ENCODE measurements at places on chromosomes 4 and X.

GRCh38 chrX:103356130-103356798, at the start of gene TCEAL9:
Gene TCEAL9, plus strand, starts transcription at chrX:103356506. Its CDS starts 1,179 bp downstream, at chrX:103357685.
- H3K4me3 ChIP-seq, result no peak within 1 kb of the TSS
- H3K36me3 ChIP-seq, result no peaks in the 10 kb centered on the region
- H3K4me1 ChIP-seq, result peaks cover 8% of the 10 kb centered on the region

- no peak overlapping the region for H3K27ac ChIP-seq
- no peaks in the 10 kb centered on the region for H3K27me3 ChIP-seq
Measured at GRCh38 chr4:48175328-48175727, 41.3 kb upstream of the TXK start.

DNA sequence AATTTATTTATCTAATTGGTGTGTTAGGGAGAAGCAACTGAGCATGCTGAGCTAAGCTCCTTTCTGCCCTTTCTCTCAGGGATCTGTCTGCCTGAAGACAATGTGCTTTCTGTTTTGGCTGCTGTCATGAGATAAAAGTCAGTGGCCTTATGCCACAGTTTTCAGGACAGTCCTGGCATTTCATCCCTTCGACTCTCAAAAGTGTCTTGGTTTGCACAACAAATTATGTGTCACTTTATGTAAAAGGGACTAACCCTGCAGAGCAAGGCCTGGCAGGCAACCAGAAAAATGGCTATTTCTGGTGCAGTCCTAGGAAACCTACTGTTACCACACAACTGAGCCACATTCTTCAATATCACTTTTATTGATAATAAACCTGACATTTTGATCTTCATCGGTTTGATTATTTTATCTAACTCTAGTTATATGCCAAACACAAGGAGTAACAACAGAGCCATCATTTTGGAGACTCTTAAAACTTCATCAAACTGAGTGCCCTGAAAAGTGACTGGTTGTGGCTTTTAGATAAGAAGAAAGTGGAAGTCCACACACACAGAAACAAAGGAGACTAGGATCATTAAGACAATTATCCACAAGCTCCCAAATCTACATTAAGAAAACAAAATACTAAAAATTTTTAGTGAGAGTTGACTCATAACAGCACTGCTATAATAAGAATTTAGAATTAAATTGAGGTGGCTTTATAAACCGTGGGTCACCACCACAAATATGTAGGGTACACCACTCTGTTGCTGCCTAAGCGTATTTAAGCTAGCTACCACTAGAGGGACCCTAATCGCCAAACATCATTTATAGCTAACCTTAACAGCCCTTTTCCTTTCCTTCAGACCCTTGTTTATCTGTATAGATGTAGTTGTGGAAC, 95.9 kb upstream of the PTPN13 start:
- no peak overlapping the region for H3K4me3 ChIP-seq
- DNase-seq, result peak; percentile 26
- no peak overlapping the region for H3K27ac ChIP-seq
- no peaks in the 10 kb centered on the region for H3K27me3 ChIP-seq

DNA sequence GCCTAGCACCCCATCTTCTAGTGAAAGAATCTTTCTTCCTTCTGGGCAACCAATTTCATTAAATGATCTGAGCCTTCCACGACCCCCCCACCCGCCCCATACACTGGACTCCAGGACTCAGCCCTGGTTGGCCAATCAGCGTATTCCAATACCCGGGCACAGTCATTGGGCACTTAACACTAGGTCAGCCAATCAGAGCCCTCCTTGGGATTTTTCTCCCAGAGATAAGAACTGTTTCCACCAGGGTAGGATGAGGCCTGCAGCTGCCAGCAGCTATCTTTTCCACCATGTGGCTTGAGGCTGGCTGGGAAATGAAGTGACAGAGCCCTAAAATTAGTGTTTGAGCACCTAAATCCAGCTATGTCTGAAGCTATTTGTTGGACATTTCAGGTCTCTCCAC, 418.8 kb downstream of the BCOR start:
- H3K27ac ChIP-seq, result no peak overlapping the region
- no peaks in the 10 kb centered on the region for H3K36me3 ChIP-seq
- DNase-seq, result no peak
- H3K27me3 ChIP-seq, result no peaks in the 10 kb centered on the region
- H3K4me3 ChIP-seq, result no peak overlapping the region

GRCh38 chr4:24248674-24249630, 335.4 kb downstream of the DHX15 start:
- no peaks in the 10 kb centered on the region for H3K4me1 ChIP-seq
- H3K36me3 ChIP-seq, result no peaks in the 10 kb centered on the region
- H3K27me3 ChIP-seq, result no peaks in the 10 kb centered on the region
- no peak overlapping the region for H3K4me3 ChIP-seq

DNA sequence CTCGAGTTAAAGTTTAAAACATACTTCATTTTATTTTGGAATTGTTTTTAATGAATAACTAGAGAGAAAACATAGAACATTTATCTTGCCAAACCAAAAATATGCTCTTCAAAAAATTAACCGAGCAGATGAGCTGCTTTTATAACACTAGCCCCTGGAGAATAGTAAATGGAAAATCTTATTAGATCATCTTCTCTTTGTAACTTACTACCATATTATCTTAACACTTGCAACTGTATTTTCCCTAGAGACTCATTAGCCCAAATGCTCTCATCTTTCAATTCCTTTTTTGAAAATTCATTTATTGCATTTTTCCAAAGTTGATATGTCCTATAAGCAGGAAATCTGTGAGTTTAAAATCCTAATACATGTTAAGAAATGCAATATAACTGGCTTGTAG, 143.3 kb downstream of the CAMK2D start:
- H3K4me1 ChIP-seq, result peaks cover 9% of the 10 kb centered on the region
- no peak overlapping the region for H3K4me3 ChIP-seq
- no peak overlapping the region for H3K27ac ChIP-seq
- DNase-seq, result no peak

DNA sequence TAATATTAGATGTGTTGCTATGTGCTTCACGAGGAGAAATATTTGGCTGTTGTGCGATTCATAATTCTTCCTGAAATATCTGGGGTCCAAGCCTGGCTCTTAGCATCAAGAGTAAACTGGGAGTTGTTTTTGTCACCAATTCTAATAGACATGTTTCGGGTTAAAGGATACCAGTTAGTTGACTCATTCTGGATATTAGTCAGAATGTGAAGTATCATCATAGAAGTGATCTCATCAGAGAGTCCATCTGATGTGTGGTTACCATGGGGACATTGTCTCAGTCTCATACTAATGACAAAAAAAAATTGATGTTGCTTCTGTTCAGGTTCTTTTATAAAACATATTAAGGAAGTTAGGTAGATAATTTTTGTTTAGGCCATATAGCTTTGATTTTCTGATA, 57.2 kb upstream of the MTMR1 start:
- no peaks in the 10 kb centered on the region for H3K27me3 ChIP-seq
- no peak overlapping the region for H3K27ac ChIP-seq
- H3K4me1 ChIP-seq, result no peaks in the 10 kb centered on the region
- peaks cover 17% of the 10 kb centered on the region for H3K36me3 ChIP-seq
- no peak overlapping the region for H3K4me3 ChIP-seq

DNA sequence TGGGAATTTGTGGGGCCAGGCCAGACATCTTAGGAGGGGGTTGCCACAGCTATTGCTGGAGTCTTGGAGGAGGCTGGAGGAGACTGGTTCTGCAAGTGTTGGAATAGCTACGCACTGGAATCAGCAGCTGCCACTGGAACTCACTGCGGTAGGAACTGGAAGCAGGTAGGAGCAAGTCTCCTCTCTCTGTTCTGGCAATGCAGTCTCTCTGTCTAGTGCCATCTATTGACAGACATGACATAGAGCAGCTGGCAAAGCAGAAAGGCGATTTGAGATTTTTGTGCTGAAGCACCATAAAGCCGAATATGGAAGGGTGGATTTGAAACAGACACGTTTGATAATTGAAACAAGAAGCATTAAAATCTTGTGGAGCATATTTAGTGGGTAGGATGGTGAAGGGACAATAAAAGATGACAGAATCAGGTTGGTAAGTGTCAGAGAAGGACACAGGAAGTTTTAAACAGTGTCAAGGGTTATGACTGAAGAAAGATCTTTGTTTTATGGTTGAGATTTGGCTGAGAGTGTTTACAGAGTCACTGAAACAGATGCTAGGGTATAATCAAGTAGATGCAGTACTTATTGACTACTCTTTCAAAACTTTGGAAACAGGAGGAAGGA, 23.5 kb upstream of the SYNPO2 start:
- no peaks in the 10 kb centered on the region for H3K27me3 ChIP-seq

DNA sequence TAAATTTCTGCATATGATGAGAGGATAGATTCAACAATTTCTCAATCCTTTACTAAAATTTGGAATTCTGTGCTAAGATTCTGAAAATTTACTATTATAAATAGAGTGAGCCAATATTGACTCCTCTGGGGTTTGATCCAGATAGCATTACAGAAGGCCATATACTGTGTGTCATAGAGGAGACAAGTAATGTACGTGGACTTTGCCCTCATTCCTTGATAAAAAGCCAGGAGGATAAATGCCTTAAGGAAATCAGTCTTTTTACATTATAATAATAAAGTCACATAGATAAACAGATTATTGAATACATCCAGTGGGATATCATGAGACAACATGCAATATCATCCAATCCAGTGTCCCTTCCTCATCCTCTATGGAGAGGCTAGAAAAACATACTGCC, 188.0 kb upstream of the HDX start:
- H3K27me3 ChIP-seq, result no peaks in the 10 kb centered on the region
- H3K27ac ChIP-seq, result no peak overlapping the region
- no peaks in the 10 kb centered on the region for H3K36me3 ChIP-seq
- H3K4me1 ChIP-seq, result no peaks in the 10 kb centered on the region
- no peak overlapping the region for H3K4me3 ChIP-seq

DNA sequence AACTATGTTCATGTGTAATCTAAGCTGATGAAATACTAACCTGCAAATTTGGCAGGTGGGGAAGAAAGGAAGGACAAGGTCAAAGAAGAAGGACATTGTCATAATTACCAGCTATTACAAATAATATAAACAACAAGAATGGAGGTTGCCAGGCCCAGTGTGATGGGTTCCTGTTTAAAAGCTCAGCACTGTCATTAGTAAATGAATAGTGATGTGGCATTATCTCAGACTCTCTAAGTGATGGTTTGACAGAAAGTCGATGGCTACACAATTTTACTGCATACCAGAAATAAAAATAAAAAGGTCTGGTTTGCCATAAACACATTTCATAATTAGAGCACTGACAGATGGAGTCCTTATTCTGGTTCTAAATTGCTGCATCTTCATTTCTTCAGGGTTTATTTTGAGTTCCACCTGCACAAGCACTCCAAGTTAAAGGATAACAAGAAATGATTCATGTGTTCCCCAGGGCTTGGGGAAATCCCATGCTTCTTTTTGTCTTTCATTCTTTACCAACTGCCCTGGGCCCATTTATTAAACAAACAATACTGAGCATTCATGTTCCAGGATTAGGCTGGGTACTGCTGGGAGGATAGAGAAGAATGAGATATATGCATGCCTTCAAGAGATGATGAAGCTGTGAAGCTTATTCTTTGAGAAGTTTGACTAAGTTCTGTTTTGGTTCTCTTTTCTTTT, 367.8 kb upstream of the RASGEF1B start:
- no peaks in the 10 kb centered on the region for H3K36me3 ChIP-seq
- H3K4me3 ChIP-seq, result no peak overlapping the region
- no peaks in the 10 kb centered on the region for H3K27me3 ChIP-seq
- no peak for DNase-seq

GRCh38 chr4:17552427-17552826, 24.6 kb upstream of the LAP3 start:
- no peaks in the 10 kb centered on the region for H3K4me1 ChIP-seq
- no peak overlapping the region for H3K27ac ChIP-seq
- no peaks in the 10 kb centered on the region for H3K36me3 ChIP-seq
- DNase-seq, result no peak

DNA sequence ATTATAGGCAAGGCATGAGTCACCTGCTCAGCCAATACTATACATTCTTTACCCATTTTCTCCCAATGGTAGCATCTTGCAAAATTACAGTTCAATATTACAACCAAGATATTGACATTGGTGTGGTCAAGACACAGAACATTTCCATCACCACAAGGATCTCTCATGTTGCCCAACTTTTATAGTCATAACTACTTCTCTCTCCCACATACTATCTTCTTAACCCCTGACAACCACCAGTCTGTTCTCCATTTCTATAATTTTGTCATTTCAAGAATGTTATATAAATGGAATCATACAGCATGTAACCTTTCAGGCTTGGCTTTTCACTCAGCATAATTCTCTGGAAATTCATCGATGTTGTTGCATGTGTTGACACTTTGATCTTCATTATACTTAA, 144.9 kb downstream of the ENOX2 start:
- no peaks in the 10 kb centered on the region for H3K4me1 ChIP-seq
- no peaks in the 10 kb centered on the region for H3K36me3 ChIP-seq
- no peaks in the 10 kb centered on the region for H3K27me3 ChIP-seq
- DNase-seq, result no peak
- no peak overlapping the region for H3K27ac ChIP-seq

DNA sequence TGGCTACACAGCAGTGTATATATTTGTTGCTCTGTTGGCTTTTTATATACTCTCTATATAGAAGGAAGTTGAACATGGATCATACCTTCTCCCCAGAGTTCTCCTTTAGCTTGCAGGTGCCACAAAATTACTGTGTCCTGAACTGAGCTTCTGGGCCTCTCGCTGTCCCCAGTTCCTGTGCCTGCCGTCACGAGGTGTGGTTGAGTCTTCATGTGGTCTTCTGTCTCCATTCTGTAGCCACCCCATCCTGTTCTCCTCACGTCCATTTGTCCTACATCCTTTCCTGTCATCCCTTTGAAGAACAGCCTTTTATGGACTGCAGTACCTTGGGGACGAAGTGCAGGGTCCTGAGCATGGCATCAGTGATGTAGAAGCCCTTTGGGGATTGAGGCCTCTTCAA, 14.5 kb downstream of the TMEM131L start:
- no peak for DNase-seq
- no peak overlapping the region for H3K4me3 ChIP-seq
- peaks cover 68% of the 10 kb centered on the region for H3K4me1 ChIP-seq
- H3K36me3 ChIP-seq, result peaks cover 12% of the 10 kb centered on the region

DNA sequence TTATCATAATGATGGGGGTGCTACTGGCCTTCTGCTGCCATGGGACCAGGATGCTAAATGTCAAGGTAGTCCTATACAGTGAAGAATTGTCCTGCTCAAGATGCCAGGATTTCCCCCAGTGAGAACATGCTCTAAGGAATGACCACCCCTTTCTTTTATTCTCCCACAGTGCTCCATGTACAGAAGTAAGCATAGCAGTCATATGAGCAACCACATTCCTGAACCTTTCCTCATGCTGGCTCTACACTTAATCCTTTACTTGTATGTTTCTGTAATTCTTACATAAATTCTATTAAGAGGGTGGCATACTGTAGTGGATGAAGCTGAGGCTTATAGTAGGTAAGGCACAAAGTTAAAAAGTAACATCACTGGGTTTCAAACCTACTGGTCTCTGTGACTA, 20.2 kb downstream of the CYP2U1 start:
- no peak for DNase-seq
- no peak overlapping the region for H3K27ac ChIP-seq
- no peaks in the 10 kb centered on the region for H3K36me3 ChIP-seq
- no peaks in the 10 kb centered on the region for H3K4me1 ChIP-seq

GRCh38 chrX:31063114-31063513, 8.7 kb downstream of the FTHL17 start:
- no peaks in the 10 kb centered on the region for H3K4me1 ChIP-seq
- H3K4me3 ChIP-seq, result no peak overlapping the region
- H3K27me3 ChIP-seq, result no peaks in the 10 kb centered on the region
- H3K27ac ChIP-seq, result no peak overlapping the region
- H3K36me3 ChIP-seq, result no peaks in the 10 kb centered on the region

GRCh38 chrX:72526534-72527508, 45.8 kb downstream of the HDAC8 start:
- no peaks in the 10 kb centered on the region for H3K27me3 ChIP-seq
- H3K27ac ChIP-seq, result no peak overlapping the region
- H3K36me3 ChIP-seq, result no peaks in the 10 kb centered on the region
- no peak for DNase-seq
- H3K4me3 ChIP-seq, result no peak overlapping the region
- H3K4me1 ChIP-seq, result no peaks in the 10 kb centered on the region
